Nucleus accumbens (tissue), 56 donors: ENCODE measurements at places on chromosomes 4 and X.
A peak's percentile ranks its signal among the peaks of the same experiment; 100 is the strongest.

GRCh38 chrX:24242649-24243175 lies 71.2 kb downstream of the SUPT20HL2 start:
- DNase-seq = peak; percentile 6

GRCh38 chrX:129836827-129837226 lies 6.9 kb downstream of the ZDHHC9 start:
- DNase-seq = no peak

GRCh38 chrX:79412972-79413371 lies 45.8 kb upstream of the ITM2A start:
- no peak for DNase-seq

DNA sequence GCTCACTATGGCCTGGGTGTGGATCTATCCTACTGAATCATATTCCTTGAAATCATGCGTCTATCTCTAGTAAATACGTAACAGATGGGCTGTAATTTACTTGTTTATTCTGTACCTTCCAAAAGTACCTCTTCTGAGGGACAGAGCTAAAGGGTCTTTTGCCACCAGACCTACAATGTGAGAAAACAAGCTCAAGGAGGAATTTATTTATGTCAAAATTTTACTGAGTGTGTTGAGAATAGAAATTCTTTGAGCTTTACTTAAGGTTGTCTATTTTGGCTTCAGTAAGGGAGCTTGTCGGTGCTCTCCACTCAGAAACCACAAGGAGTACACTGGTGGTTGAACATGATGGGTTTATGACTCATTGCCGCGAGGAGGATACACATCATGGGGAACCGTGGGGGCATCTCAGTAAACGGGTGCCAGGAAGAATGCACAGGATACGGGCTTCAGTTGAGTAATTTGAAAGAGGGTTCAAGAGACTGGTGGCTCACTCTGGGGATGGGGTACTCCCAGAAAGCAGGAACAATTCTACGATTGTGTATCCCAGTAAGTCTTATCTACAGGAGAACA lies 3.0 kb downstream of the ANK2 start:
- no peak for DNase-seq

DNA sequence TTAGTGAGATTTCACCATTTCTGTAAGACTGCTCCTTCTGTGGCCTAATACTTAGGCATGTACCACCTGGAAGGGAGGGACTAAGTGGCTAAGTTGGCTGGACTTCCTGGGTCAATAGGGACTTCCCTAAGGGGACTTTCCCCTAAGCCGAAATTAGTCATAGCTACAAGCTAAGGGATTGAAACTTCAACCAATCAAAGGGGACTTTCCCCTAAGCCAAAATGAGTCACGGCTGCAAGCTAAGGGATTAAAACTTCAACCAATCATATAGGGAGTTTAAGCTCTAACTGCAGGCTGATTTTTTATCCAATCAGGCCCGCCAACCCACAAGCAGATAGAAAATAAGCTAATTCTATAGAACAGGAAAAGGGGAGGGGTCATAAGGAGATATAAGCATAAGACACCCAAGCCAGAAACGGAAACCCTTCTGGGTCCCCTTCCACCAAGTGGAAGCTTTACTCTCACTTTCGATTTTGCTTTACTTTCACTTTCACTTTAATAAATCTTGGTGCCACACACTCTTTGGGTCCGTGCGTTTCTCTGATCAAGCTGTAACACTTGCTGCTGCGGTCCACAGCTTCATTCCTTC lies 382.8 kb downstream of the KLHL4 start:
- DNase-seq = no peak

DNA sequence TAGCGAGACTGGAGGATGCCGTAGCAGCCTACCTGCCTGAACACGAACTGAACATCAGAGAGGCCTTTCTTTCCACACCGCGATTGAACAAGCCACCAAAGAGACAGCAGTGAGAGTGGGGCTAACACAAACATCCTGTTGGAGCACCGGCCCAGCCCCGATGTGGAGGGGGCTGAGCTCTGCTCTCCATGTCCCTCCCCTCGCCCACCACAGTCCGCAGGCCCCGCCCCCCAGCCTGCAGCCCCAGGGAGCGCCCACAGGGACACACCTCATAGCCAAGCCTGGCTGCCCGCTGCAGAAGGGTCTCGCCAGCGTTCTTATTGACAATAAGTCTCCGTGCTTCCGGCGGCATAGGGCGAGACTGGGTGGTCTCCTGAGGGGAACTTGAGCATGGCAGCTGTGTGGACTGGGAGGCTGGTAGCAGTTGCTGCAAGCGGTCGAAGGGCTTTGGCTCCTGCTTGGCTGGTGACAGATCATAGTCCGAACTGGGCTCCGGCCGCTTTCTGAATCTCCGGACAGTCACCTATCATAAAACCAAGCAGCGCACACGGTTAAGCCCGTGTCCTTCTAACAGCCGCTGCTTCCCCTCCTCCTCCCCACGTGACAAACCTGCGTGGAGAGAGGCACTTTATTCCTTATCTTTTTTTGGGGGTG lies 35.8 kb downstream of the BCOR start:
- no peak for DNase-seq

- no peak for DNase-seq
These were observed 3.1 kb downstream of the TFDP3 start for GRCh38 chrX:133215017-133215416.

DNA sequence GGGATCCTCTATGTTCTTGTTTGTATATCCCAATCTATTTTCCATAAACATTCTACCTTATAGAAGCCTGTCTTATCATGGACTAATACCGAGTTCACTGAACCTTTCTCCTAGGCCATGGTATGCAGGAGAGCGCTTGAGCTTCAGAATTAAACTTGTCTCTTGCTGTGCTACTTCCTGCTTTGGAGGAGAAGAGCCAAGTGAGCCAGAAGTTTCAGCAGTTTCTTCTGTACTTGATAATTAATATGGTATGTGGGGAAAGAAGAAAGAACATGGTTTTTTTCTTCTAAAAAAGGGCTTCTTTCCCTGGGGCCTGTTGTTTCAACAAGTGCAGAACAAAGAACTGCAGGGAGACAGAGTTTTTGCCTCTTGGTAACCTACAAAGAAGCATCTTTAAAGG lies 172.8 kb downstream of the ATG4A start:
- DNase-seq = no peak

- DNase-seq = peak; percentile 2
These were observed 161.2 kb upstream of the WDFY3 start for GRCh38 chr4:85127653-85128052.
